Activated naive CD8-positive, alpha-beta T cell treated with anti-CD3 and anti-CD28 coated beads for 36 hours (primary cell): ENCODE measurements at places on chromosomes 7 and 10.

DNA sequence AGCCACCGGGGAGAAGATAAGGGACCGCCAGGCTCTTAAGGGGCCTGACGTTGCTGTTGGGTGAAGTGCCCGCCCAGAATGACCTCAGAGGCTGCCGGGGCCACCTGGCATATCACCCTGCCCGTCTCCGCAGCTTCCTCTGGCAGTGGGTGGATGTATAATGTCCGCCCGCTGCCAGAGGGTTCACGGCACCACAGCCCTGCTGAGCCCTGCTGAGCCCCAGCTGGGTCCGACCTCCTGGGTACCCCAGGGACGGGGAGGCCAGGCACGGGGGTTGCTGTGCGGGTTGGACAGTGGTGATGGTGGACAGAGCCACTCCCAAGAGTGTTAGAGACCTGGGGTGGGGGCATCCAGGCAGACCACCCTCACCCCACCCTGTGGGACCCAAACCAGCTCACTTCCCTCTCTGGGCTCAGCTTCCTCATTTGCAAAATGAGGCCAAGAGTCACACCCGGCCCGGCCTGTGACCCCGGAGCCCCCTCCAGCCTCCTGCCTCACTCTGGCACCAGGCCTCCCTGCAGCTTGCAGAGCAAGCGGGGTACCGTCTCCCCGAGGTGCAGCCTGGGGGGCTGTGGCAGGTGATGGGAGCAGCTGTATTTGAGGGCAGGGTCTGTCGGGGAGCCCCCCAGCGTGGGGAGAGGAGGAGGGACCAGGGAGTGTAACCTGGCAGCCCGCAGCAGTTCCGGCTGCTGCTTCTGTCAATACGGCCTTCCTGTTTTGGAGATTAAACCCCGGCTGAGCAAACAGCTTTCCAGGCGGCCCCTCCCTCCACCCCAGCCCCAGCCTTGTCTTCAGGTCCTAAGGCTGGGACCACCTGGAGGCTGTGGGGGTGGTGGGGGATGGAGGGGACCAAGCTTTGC lies 8.4 kb upstream of the LFNG start:
- DNase-seq: peak; percentile 68

DNA sequence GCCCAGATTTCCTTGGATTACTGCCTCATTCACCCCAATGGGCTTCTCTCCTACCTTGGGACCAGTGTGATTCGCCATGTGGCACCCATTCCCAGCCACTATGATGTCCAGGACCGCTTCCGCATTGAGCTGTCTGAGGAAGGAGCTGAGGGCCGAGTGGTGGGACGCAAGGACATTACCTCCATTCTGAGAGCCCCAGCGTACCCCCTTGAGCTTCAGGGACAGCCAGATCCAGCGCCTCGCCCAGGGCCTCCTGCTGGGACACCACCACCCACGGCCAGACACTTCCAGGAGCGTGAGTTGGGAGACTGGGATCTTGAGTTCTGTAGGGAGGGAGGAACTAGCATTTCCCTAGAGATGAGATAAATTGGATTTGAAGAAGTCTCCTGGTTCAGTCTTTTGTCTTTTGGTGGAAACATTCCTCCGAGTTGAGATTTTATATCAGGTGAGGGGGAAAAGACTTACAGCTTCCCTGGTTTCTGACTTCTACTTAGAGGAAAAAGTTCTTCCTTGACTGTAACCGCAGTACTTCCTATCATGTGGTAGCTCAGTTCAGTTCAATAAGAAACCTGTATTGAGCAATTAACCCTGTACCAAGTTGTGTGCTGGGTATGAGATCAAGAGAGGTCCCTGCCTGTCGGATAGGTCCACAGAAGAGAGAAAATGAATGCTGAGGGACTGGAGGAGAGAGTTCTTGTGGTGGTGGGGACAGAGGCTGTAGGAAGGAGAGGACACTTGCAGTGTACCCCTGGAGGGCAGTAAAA lies 1.3 kb downstream of the MOSPD3 start:
- DNase-seq: no peak

- no peak for DNase-seq
Observed at GRCh38 chr7:143288836-143289235, 685 bp downstream of the CASP2 start.

- no peak for DNase-seq
Observed at GRCh38 chr7:151107882-151108281, 21.6 kb downstream of the AGAP3 start.

DNA sequence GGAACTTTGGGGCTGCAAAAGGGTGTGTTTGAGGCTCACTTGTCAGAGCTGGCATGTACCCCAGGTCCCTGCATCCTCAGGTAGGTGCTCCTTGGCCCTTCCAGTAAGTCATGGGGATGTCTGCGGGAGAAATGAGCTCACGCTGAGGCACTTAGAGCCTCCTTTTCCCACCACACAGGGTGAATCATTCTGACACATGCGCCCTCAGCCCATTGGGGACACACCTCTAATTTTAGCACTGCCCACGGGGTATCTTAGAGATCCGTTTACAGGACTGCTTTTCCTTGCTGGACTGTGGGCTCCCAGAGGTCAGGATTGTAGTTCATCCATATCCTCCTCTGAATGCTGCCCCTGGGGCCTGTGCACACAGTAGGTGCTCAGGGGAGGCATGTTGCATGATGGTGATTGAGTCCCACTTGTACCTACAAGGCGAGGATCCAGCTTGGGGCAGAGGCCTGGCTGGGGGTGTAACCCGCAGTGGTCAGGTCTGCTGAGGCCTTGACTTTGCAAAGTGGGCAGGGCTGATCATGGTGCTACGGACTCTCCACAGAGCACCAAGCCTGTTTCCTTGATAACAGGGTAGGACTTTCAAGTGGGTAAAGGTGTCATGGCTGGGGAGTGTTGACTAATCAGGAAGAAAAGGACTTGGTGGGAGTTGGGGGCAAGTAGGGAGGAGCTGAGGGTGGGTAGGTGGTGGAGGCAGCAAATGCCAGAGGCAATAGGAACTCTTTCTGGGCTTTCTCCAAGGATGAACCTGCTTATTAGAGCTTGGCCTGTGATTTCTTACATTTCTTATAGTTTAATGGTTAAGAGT lies 5.8 kb downstream of the TSPAN15 start:
- no peak for DNase-seq

DNA sequence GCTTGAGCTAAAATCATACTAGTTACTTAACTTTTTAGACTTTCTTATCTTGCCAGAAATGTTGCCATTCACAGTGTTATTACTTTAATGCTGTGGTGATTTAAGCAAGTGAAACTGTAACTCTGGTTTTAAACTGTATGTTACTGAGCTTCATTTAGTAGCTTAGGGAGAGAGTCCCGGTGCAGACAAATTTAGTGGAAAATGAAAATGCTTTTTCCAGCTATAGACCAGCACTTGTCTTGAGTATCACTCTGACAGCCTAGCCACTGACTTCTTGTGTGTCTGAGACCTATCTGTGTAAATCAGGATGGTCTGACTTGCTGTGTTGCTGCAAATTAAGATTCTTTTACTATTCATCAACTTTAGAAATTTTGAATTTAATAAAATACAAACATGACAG lies 200.8 kb downstream of the CACNB2 start:
- DNase-seq: no peak

- DNase-seq: no peak
Observed at GRCh38 chr10:69492091-69492745, 41.0 kb downstream of the TSPAN15 start.

DNA sequence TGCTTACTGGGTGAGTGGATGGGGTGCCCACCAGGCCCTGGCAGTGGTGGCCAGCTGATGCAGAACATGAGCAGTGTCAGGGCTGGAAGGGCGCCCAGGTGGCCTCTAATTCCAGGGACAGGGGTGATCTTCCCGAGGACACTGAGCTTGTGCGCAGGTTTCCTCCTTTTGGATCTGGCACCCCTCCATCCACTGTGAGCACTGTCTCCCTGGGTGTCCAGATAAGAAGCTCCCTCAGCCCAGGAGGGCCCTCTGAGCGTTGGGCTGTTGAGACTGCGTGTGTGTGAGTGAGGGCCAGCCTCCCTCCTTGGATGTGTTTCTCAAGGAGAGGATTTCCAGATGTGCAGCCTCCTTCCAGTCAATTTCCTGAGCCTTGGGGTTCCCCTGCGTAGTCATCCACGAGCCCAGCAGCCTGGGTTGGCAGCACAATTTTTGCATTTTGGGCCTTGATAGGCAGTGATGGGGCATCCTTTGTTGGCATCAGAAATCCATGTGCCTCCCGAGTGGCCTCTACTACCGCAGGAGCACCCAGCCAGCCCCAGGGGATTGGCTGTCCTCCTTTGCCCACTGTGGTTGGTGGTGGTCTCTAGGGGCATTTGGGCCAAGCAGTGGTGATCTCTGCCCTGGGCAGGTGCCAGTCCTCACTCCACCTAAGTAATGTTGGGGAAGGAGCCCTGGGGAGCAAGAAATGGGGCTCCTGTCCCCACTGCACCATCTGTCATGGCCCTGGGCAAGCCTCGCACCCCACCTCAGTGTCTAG lies 20.9 kb upstream of the BTBD16 start:
- DNase-seq: no peak

- no peak for DNase-seq
Observed at GRCh38 chr10:10054466-10054865, 963.2 kb upstream of the CELF2 start.

GRCh38 chr7:27826357-27826756 lies 86.4 kb downstream of the TAX1BP1 start:
- DNase-seq: no peak

- DNase-seq: no peak
Observed at GRCh38 chr7:83301416-83301815, 138.7 kb upstream of the PCLO start.

GRCh38 chr7:138716889-138717288 lies 15.7 kb upstream of the SVOPL start:
- no peak for DNase-seq

- DNase-seq: no peak
Observed at GRCh38 chr10:17216901-17217395, 11.1 kb upstream of the VIM start.

- DNase-seq: no peak
Observed at GRCh38 chr10:70094250-70094649, 38.4 kb downstream of the AIFM2 start.

DNA sequence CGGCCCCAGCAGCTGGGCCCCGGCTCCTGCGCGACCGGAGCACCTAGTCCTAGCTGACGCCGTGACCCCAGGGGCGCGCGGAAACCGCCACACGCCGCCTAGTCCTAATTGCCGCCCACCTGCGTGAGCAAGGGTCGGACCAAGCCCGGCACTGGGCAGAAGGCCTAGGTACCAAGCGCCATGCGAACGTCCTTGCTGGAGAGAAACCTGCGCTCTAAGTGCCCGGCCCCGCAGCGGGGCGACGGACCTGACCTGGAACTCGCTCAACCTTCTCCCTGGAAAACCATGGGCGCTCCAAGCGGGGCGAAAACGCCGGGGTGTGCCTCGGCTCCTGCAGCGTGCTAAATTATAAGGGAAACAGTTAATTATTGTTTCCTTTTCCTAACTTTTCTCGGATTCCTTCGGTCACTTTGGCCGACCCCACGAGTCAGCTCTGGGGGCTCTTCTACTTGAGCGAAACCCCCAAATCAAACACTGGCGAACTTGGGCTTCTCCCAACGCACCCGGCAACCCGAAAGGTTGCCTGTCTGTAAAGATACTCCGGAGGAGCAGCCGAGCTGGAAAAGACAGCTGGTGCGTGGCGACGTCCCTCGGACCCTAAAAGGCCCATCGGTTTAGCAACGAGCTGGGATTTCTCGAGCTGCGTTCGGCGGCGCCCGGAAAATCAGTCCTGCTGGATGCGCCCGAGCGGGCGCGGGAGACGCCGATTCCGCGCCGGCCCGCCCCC lies 5.3 kb upstream of the EBF3 start:
- DNase-seq: no peak

GRCh38 chr7:32957326-32958045 lies at the start of gene FKBP9:
TSS of gene FKBP9 (plus strand) at chr7:32957440. CDS start at chr7:32957574, 134 bp downstream.
- DNase-seq: peak; percentile 28

- no peak for DNase-seq
Observed at GRCh38 chr10:124251317-124252065, 158.1 kb upstream of the CHST15 start.

GRCh38 chr7:22140578-22140977 lies 194.9 kb upstream of the CDCA7L start:
- no peak for DNase-seq

- no peak for DNase-seq
Observed at GRCh38 chr10:43110338-43111071, 27.7 kb upstream of the CSGALNACT2 start.

DNA sequence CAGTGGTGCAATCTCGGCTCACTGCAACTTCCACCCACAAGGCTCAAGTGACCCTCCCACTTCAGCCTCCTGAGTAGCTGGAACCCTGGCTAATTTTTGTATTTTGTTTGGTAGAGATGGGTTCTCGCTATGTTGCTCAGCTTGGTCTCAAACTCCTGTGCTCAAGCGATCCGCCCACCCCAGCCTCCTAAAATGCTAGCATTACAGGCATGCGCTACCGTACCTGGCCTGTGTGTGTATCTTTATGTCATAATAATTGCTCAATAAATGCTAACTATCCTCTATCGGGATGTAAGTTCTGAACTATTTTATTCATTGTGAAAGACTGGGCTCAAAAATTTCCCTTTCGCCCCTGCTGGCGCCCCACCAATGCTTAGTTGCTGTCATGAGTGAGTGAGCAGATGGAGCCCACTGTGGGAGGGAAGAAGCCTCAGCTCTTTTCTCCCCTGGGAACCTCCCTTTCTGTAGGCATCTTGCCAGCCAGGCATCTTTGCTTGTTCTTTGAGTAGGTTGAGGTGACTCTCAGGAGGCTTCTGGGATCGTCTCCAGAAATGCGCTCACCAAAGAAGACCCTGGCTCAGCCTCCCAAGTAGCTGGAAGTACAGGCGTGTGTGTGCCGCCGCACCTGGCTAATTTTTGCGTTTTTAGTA lies 38.3 kb downstream of the CAMK1D start:
- no peak for DNase-seq

DNA sequence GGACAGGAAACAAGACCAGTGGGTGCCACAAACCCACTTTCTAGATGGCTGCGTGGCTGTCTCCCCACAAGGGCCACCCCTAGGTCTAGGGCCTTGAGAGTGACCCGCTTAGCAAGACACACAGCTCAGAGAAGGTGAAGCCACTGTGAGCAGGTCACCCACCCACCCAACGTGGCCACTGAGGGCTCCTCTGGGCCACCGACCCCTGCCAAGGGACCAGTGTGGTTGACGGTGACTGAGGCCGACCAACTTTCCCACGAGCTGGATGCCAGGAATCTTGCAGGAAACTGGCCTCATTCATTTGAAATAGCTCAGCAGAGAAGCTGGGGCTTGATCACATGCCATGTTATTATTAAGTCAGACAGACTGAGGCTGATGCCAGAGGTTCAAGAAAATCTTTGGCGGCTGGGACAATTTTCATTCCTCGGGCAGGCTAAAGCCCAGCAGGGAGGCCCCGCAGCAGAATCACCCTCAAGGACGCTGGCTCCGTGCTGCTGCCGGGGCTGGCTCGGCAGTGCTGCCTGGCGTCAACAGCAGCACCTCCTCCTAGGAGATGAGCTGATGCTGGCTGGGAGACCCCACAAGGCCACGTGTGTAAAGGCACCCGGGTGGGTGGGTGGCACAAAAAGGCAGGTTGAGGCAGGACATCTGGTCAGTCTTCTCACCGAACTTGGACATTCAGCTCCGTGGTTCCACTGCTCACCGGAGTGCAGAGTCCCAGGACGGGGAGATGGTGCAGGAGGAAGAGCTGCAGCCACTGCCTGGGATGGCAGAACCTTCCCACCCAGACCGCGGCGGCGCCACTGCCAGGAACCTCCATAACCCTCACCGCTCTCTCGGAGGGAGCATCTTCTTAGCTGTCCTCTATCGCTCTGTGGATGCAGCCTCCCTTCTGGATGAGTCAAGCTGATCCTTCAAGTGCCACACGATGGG lies 57.8 kb downstream of the ZRANB1 start:
- no peak for DNase-seq

GRCh38 chr7:30322271-30323005 lies 38.0 kb downstream of the ZNRF2 start:
- DNase-seq: no peak

GRCh38 chr7:92988941-92989545 lies 128.7 kb downstream of the SAMD9 start:
- DNase-seq: no peak

- no peak for DNase-seq
Observed at GRCh38 chr10:70334526-70335245, 47.7 kb downstream of the LRRC20 start.
